ENCODE measurements at places on chromosomes 3 and 15.

GRCh38 chr3:116216761-116217160 lies 228.5 kb downstream of the LSAMP start:
- no peak for DNase-seq

GRCh38 chr15:100310041-100310405 lies 31.8 kb downstream of the ADAMTS17 start:
- DNase-seq: no peak

DNA sequence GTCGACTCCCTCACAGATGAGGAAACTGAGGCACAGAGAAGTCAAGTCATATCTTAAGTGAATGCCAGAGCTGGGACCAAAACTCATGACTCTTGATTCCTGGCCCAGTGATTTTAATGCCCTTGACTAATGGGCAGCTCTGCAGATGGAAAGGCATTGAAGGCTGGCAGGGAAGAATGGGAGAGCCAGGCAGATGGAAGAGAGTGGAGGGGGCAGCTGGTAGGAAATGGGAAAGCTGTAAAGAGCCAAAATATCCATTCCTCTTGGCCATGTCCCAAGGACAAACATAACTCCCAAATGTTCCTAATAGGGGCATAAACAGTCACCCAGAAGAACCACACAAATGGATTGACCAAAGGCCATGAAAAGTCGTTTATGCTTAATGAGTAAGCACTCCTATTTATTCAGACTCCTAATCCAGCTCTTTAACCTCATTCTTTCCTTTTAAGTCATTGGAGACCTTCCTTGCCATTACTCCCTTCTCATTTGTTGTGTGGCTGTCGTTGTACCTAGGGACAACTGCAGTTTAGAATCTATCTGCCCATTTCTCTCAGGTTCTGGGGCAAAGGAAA lies 330.5 kb upstream of the ROPN1 start:
- DNase-seq: no peak

- DNase-seq: no peak
Observed at GRCh38 chr15:48695088-48695826, 49.7 kb upstream of the FBN1 start.

GRCh38 chr3:171508206-171508605 lies 48.0 kb upstream of the TNIK start:
- no peak for DNase-seq

DNA sequence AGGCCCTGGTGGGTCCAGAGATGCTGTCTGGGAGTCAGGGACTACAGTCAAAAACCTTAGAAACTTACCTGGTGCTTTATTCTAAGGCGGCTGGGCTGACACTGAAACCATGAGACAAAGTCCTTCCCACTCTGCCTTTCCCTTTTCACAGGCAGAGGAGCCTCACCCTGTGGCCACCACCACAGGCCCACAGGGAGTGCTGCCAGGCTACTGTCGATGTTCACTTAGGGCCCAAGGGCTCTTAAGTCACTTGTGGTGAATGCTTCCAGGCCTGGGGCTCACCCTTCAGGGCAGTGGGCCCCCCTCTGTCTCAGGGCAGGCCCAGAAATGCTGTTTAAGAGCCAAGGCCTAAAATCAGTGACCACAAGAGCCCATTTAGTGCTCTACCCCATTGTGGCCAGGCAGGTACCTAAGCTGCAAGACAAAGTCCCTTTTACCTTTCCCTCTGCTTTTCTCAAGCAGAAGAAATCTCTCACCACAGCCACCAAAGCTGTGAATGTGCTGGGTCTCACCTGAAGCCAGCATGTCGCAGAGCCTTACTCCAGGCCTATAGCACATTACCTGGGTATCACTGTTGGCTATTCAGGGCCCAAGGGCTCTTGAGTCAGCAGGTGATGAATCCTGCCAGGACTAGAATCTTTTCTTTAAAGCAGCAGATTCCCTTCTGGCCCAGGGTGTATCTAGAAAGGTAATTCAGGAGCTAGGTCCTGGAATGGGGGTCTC lies 39.5 kb upstream of the GOLGA6B start:
- DNase-seq: no peak

GRCh38 chr3:135109681-135110080 lies 314.6 kb downstream of the EPHB1 start:
- no peak for DNase-seq

- DNase-seq: no peak
Observed at GRCh38 chr3:181105646-181106045, 116.1 kb upstream of the DNAJC19 start.

DNA sequence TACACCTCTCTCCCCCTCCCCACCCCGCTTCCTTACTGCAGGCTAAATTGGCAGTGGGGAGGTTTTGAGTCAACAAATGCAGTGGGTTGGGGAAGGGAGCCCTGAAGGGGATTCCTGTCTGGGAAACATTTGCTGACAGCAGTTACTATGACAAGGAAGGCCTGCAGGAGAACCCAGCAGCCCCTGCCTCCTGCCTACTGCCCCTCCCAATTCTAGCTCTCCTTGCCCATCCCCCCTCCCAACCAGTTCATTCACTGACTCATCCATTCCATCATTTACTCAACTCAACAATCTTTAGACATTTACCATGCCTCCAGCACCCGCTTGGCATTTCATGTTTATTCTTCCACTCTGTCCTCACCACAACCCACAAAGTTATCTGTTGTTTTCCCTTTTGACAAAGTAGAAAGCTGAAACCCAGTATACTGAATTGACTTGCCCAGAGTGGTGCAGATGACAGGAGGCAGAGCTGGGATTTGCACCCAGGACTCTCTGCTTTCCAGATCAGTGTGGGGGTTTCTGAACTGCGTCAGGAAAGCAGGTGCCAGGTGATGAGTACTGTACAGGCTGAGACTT lies 75.0 kb downstream of the MAGEF1 start:
- DNase-seq: no peak

GRCh38 chr15:66178531-66178910 lies 75.0 kb downstream of the MEGF11 start:
- no peak for DNase-seq

- no peak for DNase-seq
Observed at GRCh38 chr3:101117980-101118379, 124.8 kb upstream of the ABI3BP start.

DNA sequence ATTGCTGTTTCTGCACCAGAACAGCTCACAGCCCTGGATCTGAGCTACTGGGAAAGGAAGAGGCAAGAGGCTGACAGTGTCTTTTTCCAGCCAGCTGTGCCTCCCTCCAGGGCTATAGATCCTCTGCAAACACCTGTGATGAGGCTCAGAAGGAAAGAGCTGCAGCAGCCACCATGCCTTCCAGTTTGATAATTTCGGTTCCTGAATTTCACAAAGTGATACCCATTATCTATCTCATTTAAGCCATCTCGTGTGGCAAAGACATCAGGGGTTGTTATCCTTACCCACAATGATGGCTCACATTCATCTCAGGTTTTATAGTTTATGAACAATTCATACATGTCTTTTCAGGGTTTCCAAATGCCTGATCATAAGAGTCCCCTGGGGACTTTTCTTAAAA lies 1.8 kb upstream of the LARP6 start:
- no peak for DNase-seq

DNA sequence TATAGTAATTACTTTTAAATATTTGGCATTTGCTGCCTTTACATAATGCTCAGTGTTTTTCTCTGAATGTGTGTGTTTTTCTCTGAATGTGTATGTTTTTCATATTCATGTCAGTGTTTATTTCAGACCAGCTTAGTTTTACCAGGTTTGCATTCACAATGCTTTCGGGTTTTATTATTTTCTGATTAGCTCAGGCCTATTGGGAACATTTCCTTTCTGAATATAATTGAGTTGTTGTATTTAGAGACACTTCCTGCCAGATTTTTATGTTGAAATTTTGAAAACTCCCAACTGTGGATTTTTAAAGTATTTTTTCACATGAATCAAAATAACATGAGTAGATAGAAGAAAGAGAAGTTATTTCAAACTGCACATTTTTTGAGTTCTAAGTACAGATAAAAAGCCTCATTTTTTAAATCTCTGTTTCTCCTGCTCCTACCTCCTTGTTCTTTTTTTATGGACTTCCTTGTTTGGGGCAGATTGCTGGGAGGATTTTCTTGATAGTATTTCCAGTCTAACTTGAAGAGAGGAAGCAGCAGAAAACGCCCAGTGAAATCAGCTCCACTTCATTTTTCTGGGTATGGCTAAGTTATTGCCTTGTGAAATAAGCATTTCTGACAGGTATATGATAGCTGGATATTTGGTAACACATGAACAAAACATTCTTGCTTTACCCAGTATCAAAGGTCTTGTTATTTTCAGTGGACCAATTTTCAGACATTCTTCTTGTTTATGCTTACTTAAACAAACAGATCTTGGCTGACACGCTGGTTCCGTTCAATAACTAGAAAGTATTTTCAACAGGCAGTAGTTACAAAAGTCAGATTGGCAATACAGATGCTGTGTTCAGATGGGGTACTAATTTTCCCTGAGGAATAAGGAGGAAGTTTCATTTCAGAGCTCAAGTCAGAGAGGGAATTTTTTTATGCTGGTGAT lies 70.7 kb downstream of the RIOX2 start:
- no peak for DNase-seq

- no peak for DNase-seq
Observed at GRCh38 chr3:159734681-159735080, 254.0 kb upstream of the IL12A start.

DNA sequence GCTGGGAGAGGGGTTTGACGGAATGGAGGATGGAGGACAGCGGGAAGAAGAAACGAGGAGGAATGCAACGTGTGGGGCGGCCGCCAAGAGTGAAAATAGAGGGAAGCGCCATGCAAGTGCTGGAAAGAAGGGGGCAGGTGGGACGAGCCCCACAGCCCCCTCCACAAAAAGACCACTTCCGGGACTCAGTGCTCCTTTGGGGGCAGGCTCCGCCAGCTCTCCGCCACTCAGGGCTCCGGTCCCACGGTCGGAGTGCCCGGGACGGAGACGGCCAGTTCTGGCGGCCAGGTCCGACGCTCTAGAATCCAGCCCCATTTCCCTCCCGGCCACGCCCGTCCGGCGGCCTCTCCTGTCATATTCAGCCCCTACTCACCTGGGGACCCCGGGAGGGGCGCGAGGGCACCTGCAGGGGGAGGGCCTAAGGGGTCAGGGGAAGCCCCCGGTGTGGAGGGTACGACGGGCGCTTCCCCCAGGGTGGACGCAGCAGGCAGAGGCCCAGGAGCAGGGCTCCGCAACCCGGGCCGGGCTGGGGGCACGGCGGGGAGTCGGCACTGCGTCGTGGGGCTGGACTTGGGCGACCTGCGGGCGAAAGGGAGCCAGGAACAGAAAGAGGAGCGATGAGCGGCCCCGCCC lies 25.5 kb upstream of the CSPG4 start:
- DNase-seq: no peak

DNA sequence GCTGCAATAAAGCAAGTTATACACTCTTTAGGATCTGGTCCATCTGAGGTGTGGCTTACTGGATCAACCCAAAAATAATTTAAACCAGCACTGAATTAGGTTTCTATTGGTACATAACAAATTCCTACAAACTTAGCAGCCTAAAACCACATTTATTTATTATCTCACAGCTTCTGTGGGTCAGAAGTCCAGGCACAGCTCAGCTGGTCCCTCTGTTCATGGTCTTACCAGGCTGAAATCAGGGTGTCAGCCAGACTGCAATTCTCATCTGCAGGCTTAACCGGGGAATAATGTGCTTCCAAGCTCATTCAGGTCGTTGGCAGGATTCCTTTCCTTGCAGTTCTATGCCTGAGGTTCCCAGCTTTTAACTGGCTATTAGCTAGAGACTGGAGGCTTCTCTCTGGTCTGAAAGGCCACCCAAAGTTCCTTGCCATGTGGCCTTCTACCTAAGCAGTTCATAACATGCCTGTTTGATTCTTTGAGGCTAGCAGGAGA lies 477.4 kb upstream of the WNT5A start:
- DNase-seq: no peak

- DNase-seq: no peak
Observed at GRCh38 chr3:147795418-147795817, 386.3 kb downstream of the ZIC1 start.

- no peak for DNase-seq
Observed at GRCh38 chr15:62306851-62307504, 141.9 kb upstream of the C2CD4B start.

GRCh38 chr3:120567370-120568201 lies 28.6 kb upstream of the NDUFB4 start:
- DNase-seq: no peak

- no peak for DNase-seq
Observed at GRCh38 chr15:41801850-41802455, 25.9 kb upstream of the JMJD7 start.

DNA sequence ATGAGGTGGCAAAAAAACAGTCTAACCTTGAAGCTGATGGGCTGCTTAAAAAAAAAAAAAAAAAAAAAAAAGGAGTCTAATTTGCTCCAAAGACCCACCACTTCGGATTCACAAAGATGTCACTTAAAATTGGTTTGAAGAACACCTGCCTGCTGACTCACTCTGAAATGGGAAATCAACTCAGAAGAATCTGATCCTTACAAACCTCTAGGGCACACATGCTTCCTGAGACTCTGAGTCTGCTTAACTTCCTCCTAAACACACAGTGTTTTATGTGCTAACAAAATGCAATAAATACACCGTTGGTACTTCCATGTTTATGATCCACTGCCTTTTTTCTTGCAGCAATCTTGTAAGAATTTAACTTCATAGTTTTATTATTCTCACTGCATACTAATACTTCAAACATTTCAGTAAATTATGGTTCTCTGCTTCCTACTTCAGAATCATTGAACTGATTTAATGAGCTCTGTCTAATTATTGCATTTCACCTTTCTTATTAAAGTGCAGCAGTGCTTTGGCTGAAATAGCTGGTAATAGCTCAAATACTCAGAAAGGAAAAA lies 73.0 kb upstream of the FRMD4B start:
- DNase-seq: no peak

- no peak for DNase-seq
Observed at GRCh38 chr3:43038010-43038409, 58.9 kb downstream of the GASK1A start.

DNA sequence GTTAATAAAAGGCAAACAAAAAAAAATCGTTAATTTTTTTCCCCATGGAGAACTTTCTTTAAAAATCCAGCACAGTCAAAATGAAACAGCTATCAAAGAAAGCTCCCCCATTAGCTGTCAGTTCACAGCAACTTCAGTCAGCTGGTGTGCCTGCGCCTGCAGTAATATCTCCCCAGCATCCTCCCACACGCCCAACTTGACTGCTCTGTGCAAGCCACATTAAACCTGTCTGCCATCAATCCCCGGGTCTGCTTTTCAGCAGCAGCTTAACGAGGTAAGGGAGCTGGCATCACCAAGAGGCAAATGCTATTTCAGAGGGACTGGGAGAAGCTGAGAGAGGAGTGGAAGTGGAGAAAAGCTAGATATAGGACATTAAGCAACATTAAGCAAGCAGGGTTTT lies 337.5 kb downstream of the GAP43 start:
- peak; percentile 43 for DNase-seq

- DNase-seq: peak; percentile 94
Observed at GRCh38 chr15:90818251-90819210, 49.9 kb upstream of the FURIN start.

DNA sequence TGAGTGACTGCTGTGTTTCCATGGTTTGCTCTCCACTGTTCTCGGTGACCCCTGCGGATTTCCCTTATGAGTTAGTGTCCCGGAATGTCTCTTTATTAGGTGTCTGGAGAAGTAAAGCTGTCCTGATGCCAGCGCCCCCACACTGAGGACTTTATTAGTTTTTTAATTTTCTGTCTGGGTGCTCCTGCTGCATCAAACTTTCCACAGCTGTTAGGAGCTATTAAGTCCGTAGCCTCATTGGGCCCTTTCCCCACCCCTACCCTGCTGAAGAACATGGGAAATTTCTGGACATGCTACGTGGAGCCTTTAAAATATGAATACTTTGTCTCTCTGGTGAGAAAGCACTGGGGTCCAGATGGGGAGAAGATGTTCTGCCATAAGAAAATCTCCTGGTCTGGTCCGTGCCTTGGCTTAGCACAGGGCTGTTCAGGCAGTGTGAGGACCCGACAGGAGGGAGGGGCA lies 161.7 kb upstream of the HES1 start:
- DNase-seq: no peak

- no peak for DNase-seq
Observed at GRCh38 chr3:133377396-133377795, 22.5 kb upstream of the BFSP2 start.
